Kidney capillary endothelial cell (primary cell): ENCODE measurements at places on chromosomes 7 and 10.

DNA sequence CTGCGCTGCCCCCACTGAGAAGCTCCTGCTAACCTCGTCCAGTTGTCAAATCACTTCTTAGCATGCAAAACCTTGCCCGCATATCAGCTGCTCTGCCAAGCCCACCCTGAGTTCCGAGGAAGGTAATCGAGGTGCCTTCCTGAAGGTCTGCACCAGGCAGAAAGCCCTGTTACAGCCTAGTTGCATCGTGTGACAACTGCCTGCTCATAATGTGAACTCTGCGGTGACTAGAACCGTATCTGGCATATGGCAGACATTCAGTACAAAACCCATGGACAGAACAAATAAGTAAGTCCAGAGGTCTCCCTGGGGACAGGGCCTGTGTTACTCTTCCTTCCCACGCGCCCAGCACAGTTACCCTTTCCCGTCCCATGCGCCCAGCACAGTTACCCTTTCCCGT, 394.3 kb downstream of the DNAJB6 start:
- DNase-seq = no peak

DNA sequence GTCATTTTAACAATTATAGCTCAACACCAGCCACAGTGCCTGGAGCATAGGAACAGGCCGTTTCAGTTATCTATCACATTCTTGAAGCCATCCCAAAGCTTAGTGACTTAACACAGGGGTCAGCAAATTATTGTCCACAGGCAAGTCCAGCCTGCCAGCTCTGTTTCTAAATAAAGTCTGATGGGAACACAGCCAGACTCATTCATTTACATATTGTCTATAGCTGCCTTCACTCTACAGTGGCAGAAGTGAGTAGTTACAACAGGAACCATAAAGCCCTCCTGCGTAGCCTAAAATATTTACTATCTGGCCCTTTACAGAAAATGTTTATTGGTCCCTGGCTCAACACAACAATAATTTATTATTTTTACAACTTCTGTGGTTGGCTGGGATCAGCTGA, 407.5 kb upstream of the AUTS2 start:
- no peak for DNase-seq

DNA sequence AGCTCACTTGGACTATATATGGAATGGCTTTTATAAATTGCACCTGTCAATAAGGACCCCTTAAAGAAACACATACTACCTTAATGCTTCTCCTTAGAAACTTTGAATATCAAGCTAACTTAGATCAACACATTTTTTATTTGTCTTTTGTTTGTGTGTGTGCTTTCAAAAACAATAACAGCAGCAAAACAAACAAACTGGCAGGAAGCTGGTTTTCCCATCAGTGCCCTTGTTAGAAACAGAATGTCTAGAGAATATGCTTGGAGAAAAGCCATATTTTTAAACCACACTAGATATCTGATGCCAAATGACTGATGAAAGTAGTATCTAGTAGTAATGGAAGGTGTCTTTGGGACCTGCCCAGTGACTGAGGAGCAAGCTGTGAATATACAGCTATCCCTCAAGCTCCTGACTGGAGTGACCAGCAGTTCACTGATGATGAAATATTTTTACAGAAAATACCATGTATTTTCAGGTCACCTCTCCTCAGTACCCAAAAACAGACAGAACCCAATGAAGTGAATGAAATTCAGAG, 1.0 kb downstream of the PDE1C start:
- no peak for DNase-seq

- DNase-seq = no peak
These were observed 65.7 kb upstream of the LANCL2 start for GRCh38 chr7:55299273-55299967.

- DNase-seq = no peak
These were observed 15.9 kb downstream of the SKIDA1 start for GRCh38 chr10:21509341-21510240.

DNA sequence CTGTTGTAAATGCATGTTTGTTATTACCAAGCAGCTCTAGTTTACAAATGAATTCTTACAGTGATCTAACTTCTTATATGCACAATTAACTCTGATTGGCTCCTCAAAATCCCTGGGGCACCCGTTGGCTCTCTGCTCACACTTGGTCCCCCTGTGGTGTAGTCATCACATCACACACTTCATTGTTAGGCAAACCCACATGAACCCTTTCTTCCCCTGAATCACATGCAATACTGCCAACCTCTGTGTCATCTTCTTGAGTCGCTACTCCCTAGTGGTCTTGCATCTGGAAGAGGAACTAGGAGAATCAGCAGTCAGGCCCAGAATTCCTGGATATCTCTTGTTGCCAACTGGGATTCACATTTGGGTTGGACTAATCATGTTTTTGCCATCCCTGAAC, 73.1 kb downstream of the CD36 start:
- DNase-seq = no peak

- no peak for DNase-seq
These were observed 38.1 kb downstream of the RASGEF1A start for GRCh38 chr10:43228783-43229207.

GRCh38 chr10:49361735-49362568, 33.9 kb downstream of the DRGX start:
- no peak for DNase-seq

- no peak for DNase-seq
These were observed 43.2 kb upstream of the NXPH1 start for GRCh38 chr7:8390262-8390626.

GRCh38 chr7:26965724-26966123, 101.3 kb upstream of the SKAP2 start:
- DNase-seq = no peak

GRCh38 chr10:15370212-15370855, 755 bp downstream of the FAM171A1 start:
- no peak for DNase-seq

GRCh38 chr7:112942981-112943380, 143.6 kb downstream of the GPR85 start:
- no peak for DNase-seq

GRCh38 chr10:103986360-103986759, 19.4 kb downstream of the SLK start:
- no peak for DNase-seq

DNA sequence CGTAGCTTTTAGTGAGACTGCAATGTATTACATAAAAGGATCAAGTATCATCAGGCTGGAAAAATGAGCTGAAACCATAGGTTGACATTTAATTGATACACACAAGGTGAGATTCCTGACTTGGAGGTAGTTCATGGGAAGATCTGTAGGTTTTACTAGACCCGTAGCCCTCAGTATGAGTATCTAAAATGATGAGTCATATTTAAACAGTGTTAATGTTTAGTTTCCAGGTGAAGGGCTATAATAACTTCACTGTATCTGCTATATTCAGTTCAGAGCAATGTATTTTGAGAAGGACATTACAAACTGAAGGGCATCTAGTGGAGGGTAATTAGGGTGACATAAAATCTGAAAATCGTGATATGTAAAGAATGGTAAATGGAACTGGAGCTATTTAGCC, 35.0 kb downstream of the ENTPD1 start:
- no peak for DNase-seq

DNA sequence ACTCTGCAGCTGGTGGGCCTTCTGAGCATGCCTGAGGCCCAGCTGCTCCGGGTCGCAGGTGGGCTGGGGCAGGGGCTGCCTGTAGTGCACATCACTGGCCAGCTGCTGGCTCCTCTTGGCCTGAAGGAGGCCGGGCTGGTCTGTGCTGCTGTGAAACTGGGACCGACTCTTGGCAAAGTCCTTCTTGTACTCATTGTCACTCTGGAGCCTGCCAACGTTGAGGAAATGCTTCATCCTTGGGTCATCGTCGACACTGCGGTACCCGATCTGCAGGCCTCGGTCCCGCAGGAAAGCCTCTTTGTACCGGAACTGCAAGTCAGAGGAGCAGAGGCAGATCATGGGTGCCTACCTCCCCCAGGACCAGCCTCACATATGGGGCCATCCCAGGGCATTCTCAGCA, 37.7 kb downstream of the HABP2 start:
- DNase-seq = no peak
